ENCODE measurements at places on chromosomes 7 and 10.
A peak's percentile ranks its signal among the peaks of the same experiment; 100 is the strongest.

GRCh38 chr10:1736144-1736971 lies 967 bp downstream of the ADARB2 start:
- DNase-seq: no peak

GRCh38 chr10:46552526-46553237 lies 3.8 kb downstream of the GPRIN2 start:
- no peak for DNase-seq

DNA sequence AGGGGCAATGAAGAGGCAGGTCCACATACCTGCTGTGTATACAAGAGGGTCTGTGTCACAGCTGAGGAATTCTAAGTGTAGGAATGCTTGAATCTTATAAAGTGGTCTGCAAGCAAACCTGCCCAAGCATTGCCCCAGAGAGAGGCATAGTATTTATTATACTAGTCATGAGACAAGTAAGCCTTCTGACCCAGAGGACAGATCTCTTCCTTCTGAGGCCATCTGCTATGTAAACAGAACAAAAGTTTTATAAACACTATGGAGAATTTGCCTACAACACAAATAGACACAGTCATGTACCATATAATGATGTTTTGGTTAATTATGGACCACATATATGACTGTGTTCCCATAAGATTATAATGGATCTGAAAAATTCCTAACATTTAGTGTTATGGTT lies 388.2 kb downstream of the NEBL start:
- DNase-seq: no peak

DNA sequence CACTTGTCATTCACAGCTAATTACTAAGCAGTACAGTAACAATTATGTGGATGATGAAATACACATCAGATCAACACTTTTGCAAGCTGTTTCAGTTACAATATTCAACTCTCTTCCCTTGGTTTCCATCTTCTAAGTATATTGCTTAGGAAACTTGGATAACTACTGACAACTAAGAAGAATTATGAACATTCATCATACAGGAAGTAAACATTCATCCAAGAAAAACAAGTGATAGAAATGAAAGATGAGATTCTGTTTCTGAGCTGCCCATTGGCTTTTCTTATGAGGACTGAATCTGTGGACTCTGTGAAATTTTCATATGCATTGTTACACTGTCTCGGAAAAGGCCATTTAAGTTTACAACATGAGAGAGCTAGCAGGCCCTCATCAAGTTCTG lies 240.2 kb downstream of the PRKG1 start:
- DNase-seq: no peak

DNA sequence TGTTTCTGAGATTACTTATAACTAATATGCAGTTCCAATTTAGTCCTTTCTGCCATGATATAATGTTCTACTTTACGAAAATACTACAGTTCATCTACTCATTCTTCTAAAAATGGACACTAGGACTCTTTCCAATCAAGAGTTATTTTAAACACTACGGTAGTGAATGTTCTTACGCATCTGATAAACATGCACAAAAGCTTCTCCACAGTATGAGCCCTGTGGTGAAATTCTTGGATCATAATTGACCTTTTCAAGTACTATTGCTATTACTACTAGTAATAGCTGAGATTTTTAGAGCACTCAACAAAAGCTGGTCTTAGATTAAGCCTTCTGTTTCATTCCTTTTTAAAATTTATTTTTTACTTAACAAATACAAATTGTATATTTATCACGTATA lies 106.4 kb downstream of the CH25H start:
- DNase-seq: no peak

DNA sequence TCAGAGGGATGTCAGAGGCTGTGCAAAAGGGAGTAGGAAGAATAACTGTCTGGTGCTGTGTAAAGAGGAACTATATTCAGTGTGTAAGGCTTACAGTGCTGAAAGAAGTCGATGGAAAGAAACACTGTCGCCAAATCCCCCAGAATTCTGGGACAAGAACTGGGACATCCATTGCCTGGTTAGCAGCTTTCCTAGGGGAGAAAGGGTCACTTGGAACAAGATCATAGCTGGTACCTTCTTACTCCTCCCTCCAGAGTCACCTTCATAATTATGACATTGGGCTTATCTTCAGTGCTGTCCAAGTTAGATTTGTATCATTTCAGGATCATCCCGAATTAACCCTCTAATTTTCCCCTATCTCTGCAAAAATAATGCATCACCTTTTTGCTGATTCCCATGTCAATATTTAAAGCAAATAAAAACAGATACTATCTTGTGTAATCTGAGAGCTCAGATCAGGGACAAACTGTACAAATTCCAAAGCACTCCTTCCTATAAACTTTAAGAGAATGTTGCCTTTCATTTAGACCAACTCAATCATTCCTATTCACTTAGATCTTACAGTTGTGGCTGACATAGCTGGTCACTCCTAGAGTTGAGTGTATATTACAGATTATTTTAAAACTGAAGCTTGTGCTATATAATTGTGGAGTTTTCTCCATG lies 96.5 kb downstream of the DNAH11 start:
- no peak for DNase-seq

GRCh38 chr7:6258440-6259182 lies 13.8 kb downstream of the CYTH3 start:
- DNase-seq: no peak

- no peak for DNase-seq
Observed at GRCh38 chr7:128904381-128905197, 5.9 kb downstream of the KCP start.

DNA sequence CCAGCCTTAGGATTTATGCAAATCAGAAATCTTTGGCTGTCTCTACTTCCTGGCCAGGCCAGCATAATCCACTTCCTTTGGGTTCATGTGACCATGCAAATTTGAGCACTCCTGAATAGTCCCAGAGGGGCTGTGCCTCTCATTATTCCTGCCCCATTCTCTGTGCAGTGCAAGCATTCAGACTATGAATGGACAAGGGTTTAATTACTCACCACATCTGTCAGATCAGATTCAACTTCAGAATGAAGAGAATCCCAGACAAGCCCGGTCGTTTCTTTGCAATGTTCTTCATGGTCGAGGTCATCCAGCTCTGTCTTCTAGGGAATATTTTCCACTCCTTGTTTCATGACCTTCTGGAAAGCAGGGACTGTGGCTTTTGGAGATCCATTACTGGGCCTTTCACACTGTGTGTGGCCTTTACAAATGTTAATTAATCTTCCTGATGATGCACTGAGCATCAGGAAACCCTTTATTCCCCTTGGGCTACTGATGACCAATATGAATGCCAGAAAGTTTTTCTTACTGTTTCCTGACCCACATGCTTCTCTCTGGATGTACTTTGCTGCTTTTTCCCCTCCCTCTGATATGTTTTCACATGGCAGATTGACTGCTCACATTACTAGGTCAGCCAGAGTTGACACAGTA lies 217.6 kb upstream of the TCF7L2 start:
- DNase-seq: peak; percentile 28

DNA sequence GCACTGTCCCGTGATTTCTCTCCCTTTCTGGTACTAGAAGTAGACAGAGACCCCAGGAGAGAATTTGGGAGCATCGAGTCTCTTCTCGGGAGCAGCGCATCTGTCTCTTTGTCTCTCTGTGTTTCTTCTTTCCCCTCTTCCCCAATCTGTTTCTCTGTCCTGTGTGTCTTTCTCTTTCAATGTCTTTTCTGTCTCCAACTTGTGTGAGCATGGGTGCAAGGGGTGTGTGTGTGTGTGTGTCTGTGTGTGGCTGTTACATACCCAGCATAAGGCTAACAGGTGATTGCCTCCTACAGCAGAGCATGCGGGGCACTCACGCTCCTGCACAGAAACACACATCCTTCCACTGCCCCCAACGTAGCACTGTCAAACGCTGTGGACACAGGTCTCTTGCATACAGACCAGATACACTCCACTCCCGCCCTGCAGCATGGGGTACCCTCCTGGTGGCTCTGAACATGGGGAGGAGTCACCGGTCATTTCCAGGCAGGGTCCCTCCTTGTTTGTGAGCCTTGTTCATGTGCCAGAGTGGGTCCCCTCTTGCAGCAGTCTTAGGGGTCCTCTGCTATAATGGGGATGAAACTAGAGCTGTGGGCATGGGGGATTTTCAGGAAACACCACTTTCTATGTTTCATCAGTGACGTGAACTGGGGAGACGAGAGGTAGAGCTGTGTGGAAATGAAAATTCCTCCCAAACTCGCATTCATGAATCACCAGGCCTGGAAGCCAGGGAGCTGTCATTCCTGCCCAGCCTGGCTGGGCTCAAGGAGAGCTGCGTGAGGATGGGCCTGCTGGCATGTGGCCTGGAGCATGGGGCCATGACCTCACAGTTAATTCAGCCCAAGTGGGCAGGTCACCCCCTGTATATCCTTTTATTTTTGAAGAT lies 980 bp downstream of the ADAMTS14 start:
- no peak for DNase-seq

DNA sequence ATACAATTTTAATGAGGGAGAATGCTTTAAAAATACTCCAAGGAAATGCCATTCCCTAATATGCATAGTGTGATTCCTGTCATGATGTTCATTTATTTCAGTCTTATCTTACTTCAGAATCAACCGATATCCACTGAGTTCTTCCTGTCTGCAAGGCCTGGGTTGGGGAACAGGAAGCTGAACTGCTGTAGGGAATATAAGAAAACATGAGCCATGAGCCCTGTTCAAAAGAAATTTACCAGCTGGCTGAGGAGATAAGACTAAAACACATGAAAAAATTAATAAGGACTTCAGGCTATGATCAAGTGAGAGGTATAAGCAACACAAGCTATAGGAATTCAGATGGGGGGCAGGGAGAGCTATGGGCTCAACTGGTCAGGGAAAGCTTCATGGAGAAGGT lies 184.7 kb downstream of the PLPP4 start:
- no peak for DNase-seq

- DNase-seq: no peak
Observed at GRCh38 chr10:76902949-76903348, 734.7 kb downstream of the KCNMA1 start.

- DNase-seq: no peak
Observed at GRCh38 chr7:66535414-66536329, 93.0 kb upstream of the KCTD7 start.

- DNase-seq: no peak
Observed at GRCh38 chr10:78109210-78109609, 75.5 kb downstream of the RPS24 start.

GRCh38 chr7:55427342-55427741 lies 62.2 kb downstream of the LANCL2 start:
- DNase-seq: no peak

DNA sequence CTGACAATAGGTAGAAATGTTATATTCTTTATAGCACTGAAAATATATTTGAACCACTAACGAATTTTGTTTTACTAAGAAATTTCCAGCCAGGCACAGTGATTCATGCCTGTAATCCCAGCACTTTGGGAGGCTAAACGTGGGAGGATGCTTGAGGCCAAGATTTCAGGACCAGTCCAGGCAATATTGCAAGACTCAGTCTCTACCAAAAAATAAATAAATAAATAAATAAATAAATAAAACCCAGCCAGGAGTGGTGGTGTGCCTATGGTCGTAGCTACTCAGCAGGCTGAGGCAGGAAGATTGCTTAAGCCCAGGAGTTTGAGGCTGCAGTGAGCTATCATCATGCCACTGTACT lies 39.8 kb downstream of the PIP4K2A start:
- no peak for DNase-seq
